Ascending aorta (tissue), 2 donors: ENCODE measurements at places on chromosomes 16 and 17. TPM values are rescaled to one million over a fixed set of nuclear protein-coding genes. Genes with fewer than 3 reads are reported as not detected.

Gene CDH3
- not detected for total RNA-seq

Gene HP
- 137 TPM for total RNA-seq

GRCh38 chr16:87581857-87582215 lies 20.5 kb upstream of the JPH3 start:
- DNase-seq, result peak; percentile 95

DNA sequence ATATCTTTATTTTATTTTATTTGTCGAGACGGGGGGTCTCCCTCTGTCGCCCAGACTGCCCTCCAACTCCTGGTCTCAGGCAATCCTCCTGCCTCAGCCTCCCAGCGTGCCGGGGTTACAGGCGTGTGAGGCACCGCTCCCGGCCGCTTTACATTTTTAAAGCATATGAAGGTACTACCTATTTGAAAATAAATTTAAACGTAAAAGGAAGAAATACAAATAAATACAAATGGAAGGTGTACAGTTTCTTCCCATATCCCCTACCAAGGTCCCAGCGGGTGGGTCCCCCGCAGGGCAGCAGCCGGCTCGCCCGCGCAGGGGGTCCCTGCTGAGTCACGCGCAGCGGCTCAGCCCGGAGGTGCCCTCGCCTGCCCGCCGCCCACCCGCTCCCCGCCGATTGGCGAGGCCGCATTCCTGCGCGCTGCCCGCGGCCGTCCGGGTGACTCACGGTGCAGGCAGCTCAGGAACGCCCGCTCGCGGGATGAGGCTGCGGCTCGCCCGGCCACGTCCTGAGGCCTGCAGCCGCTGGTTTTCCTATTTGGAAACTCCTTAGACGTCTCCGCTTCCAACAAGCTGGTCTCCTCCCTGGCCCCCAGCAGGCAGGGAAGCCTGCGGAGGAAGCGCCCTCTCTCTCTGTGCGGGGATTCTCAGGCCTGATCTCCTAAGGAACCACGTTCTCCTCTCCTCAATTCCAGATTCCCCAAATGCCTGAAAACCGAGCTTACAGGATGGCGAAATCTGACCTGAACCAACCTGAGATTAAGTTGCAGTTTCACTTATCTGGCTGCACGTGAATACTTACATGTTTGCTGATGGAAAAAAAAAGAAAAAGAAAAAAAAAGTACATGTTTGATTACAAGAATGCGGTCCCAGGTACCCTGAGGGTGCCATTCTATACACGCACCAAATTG lies 54.8 kb upstream of the MAP3K14 start:
- DNase-seq, result no peak

- DNase-seq, result no peak
Observed at GRCh38 chr17:72487731-72488494, 367.1 kb downstream of the SOX9 start.

DNA sequence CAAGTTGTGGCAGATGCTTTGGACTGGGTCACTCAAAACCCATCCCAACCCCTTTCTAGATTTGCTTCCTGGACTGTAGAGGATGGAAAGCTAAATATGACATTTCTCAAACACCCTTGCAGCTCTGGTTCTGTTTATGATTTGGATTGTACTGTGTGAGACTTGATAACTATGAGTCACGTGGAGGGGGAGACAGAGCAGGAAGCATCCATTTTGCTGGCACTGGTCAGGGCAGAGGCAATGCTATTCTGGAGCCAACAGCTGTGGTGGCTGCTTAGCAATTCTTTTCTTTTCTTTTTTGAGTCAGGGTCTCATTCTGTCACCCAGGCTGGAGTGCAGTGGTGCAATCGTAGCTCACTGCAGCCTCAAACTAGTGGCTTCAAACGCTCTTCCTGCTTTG lies 13.6 kb upstream of the TERF2 start:
- DNase-seq, result no peak

Gene HOXB7
- 15.0 TPM for total RNA-seq

DNA sequence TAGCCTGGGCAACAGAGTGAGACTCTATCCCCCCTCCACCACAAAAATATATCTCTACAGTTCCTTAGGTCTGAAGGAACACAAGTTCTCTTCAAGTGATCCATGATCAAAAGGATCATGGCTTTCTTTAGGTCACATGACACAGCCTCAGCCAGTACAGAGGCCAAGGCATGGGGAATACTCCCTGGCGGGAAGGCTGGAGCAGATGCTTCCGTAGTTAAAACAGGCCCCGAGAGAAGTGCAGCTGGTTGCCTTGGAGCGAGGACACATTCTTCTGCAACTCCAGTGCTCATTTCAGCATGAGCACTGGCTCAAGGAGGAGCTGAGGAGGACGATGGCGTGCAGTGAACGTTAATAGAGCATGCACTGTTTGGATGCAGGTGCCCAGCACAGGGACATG lies 13.5 kb downstream of the CDIP1 start:
- DNase-seq, result no peak

Gene TNFSF13
- total RNA-seq, result 17.5 TPM

Gene KRT28
- total RNA-seq, result not detected

DNA sequence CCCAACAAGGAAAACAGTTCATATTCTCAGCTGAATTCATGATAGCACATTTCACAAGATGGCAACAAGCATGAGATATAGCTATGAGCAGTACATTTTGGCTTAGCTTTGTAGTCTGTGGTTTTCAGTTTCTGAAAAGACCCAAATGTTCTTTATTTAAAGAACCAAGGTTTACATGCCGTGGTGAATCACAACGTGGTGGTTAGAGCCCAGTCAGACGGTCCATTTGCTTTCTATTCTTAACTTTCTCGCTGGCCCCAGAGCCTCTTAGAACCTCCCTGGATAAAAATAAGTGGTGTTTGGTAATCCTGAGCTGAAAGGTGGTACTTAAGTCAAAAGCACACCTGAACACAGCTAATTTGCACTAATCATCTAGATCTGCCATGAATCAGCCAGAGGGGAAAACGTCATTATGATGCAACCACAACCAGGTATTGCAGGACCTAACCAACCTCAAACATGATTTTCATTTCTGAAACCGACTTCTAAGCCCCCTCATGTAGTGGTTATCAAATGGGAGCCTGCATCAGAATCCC lies 18.6 kb upstream of the HAPSTR1 start:
- no peak for DNase-seq

Gene SLC6A2
- total RNA-seq, result not detected

DNA sequence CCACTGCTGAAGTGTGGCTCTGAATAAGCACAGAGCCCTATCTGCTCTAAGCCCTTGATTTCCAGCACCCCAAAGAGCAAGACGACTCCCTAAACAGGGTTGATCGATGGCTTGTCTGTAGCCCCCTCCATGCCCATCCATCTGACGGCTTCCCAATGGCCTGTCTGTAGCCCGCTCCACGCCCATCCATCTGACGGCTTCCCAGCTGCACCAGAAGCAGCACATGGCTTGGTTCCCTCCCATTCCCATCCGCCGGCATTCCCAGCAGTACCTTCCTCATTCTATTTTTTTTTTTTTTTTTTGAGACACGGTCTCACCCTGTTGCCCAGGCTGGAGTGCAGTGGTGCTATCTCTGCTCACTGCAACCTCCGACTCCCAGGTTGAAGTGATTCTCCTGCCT lies 64.5 kb downstream of the RBFOX3 start:
- DNase-seq, result no peak

DNA sequence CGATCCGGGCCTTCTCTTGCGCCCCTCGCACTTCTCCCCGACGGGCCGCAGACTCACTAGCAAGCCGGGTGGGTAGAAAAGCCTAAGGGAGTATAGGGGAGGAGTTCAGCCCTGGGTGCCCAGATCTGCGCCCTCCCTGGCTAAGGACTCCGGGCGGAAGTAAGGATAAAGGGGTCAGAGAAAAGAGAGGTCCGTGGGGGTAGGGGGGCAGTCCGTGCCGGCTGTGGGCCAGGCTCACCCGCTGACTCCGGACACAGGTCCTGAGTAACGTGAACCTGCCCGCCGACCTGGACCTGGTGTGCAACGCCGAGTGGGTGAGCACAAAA lies 1.8 kb downstream of the NAGS start:
- DNase-seq, result no peak

Gene C16orf89
- total RNA-seq, result 4.6 TPM

DNA sequence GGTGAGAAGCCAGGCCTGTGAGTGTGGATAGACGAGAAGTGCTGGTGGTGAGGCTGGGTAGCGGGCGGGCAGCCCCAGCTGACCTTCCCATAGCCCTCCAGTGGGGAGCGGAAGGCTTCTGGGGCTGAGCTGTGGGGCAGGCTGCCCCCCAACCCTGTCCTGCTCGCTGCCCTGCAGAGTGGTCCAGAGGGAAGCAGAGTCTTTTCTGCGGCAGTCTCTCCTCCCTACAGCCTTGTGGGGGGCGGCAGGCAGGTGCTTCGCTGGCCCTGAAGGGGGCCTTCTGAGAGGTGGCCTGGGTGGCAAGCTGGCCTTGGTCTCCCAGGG lies 3.7 kb downstream of the NLGN2 start:
- DNase-seq, result no peak

Gene PPY
- not detected for total RNA-seq

- peak; percentile 98 for DNase-seq
Observed at GRCh38 chr17:51120739-51121619, at the start of gene SPAG9. Gene SPAG9 (minus strand): TSS chr17:51120868. CDS start chr17:51120656, 212 bp downstream.

- peak; percentile 45 for DNase-seq
Observed at GRCh38 chr17:7589204-7589868, 558 bp downstream of the SOX15 start.

DNA sequence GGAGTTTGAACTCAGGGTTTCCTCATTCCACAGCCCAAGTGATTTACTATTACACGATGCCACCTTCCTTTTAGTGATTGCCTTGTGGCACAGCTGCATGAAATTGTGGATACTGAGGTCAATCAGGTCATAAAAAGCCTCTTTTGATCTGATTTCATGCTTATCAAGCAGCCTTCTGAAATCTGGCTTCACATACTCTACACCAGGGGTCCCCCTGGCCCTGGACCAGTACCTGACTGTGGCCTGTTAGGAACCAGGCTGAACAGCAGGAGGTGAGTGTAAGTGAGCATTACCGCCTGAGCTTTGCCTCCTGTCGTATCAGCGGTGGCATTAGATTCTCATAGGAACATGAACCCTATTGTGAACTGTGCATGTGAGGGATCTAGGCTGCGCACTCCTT lies 13.8 kb downstream of the SLFN5 start:
- no peak for DNase-seq

GRCh38 chr16:48277158-48277557 lies 29.8 kb upstream of the ABCC11 start:
- DNase-seq, result no peak

Gene CEMP1
- not detected for total RNA-seq

DNA sequence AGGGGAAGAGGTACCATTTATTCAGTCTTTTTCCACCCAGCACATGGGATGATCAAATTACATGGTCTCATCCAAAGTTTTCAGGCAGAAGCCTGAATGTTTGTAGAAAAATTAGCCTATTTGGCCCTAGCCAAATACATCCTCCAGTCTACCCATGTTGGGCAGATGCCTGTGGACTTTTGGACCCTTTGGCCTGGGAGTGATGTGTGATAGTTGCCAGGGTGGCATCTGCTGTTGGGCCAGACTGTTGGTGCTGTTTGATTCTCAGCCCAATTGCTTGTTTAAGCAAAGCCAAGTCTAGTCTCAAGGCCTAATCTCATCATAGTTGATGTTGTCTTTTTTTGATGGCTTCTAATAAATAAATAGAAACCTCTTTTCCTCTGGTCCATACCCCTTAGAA lies 419.0 kb downstream of the CDH13 start:
- no peak for DNase-seq

GRCh38 chr16:50267651-50268050 lies 1.3 kb downstream of the ADCY7 start:
- no peak for DNase-seq

DNA sequence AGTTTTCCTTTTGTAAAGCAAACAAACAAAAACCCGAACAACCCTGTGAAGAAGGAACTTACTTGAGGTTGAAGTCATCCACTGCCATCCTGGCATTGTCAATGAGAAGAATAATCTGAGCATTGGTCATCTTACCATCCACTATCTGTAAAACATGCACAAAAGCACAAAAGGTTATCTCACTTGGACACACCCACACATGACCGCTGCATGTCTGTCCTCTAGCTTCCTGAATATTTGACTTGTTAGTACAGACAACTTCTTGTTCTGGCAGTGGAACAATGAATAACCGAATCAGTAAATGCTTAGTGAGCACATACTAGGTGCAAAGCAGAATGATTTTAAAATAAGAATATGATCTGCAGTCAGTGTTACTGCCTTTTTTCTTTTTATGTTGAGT lies 6.1 kb downstream of the KRT23 start:
- no peak for DNase-seq

GRCh38 chr17:80991645-80992076 lies at the start of gene CHMP6:
Gene CHMP6 (plus strand): TSS chr17:80991841. CDS start chr17:80991919, 78 bp downstream.
- DNase-seq, result no peak

Gene CIBAR2
- total RNA-seq, result not detected

Gene MYH10
- 378 TPM for total RNA-seq

Gene FAM171A2
- 1.7 TPM for total RNA-seq

- DNase-seq, result no peak
Observed at GRCh38 chr16:506246-506546, 21.3 kb upstream of the CAPN15 start.

- DNase-seq, result no peak
Observed at GRCh38 chr16:30499284-30499683, 26.7 kb downstream of the ITGAL start.

- peak; percentile 91 for DNase-seq
Observed at GRCh38 chr17:42659079-42659931, at the start of gene TUBG2. Gene TUBG2 (plus strand): TSS chr17:42659284. CDS start chr17:42659504, 220 bp downstream.

DNA sequence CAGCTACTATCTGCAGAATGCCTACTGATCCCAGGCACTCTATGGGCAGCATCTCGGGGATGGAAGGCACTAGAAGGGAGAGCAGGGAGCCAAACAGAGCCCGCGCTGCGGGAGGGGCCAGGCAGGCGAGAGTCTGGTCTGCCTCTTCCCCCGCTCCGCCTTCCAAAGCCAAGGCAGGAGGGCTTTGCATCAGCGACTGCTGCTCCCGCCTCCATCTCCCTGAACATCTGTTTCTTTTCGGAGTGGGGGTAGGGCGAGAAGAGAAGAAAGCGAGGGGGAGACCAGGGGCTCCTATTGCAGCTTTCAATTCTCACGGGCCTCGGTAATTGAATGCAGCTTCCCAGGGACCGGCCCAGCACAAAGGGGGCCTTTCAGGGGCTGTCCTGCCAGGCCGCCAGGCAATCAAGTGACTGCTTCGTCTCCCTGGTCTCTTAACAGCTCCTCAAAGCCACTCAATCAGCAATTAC lies 31.4 kb upstream of the CDC42EP4 start:
- DNase-seq, result no peak

Gene ATXN2L
- 169 TPM for total RNA-seq

DNA sequence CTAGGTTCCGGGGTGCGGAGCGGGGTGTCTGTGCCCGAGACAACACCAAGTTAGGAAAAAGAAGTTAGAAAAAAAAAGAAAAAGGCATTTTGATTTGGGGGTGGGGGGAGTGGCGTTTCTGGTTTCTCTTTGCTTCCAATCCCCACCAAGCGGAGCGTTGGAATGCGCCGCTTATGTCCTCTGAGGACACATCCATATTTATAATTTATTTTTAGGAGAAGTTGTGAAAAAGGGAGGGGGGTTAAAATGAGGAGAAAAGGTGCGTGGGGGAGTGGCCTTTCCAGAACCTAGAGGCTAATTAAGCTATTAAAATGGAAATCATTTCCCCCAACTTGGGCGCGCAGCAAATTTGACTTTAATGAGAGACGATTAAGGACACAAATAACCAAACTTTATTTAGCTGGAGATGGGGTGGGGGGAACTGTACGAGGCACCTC lies 232.1 kb downstream of the MRTFB start:
- DNase-seq, result no peak

Gene SERPINF2
- total RNA-seq, result 20.6 TPM

Gene ABCA6
- 37.4 TPM for total RNA-seq

GRCh38 chr17:74922694-74923537 lies at the start of gene USH1G:
Gene USH1G (minus strand): TSS chr17:74923255. CDS start chr17:74923073, 182 bp downstream.
- no peak for DNase-seq
